Choroid plexus epithelial cell (primary cell): ENCODE measurements at places on chromosomes 1 and 21.

DNA sequence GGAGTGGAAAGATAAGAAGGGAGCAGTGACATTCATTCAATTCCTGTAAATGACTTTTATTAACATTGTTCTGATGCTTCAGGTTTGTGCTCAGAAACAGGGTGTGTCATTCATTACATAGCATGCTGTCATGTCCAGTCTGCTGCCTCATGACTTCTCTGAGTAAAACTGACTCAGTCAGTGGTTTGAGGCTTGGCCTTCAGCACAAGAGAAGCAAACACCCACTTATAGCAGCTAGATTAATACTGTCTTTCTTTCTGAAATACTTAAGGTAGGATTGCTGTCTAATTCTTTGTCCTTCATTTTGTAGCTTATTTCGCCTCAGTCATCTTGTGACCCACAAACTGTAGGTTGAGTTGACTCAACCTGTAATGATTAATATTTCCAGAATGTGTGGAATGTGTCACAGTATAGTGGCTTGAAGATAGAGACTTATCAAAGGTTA, 32.9 kb downstream of the RASAL2 start:
- peak; percentile 92 for DNase-seq

GRCh38 chr1:107934578-107934977, 30.4 kb downstream of the VAV3 start:
- DNase-seq, result no peak

DNA sequence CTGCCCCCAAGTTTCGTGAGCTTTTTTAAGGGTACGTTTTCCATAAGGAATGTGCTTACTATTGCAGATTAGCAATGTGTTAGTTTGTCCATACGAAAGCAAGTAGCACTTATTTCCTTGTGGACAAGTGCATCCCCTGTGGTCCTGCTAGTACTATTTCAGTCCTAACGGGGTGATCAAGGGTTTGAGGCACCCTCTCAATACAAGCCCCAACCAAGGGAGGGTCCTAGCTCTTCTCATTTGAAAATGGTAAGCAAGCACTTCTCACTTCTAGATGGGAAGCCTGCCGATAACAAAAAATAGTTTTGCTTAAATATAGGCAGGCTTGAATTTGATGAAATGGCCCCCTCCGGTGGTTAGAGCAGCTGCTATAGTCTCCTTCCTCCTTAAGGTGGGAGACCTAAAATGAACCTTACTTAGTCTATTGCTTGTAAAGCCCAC, 64.0 kb upstream of the HMCN1 start:
- peak; percentile 70 for DNase-seq

GRCh38 chr1:27773826-27774445, 917 bp downstream of the STX12 start:
- peak; percentile 52 for DNase-seq

- peak; percentile 37 for DNase-seq
Measured at GRCh38 chr21:42520628-42521253, 7.1 kb downstream of the SLC37A1 start.
